ENCODE measurements at places on chromosomes 2 and 18. TPM values are rescaled to one million over a fixed set of nuclear protein-coding genes. Genes with fewer than 3 reads are reported as not detected.

G6PC2 gene
- not detected for total RNA-seq

POTEF gene
- not detected for total RNA-seq

DNA sequence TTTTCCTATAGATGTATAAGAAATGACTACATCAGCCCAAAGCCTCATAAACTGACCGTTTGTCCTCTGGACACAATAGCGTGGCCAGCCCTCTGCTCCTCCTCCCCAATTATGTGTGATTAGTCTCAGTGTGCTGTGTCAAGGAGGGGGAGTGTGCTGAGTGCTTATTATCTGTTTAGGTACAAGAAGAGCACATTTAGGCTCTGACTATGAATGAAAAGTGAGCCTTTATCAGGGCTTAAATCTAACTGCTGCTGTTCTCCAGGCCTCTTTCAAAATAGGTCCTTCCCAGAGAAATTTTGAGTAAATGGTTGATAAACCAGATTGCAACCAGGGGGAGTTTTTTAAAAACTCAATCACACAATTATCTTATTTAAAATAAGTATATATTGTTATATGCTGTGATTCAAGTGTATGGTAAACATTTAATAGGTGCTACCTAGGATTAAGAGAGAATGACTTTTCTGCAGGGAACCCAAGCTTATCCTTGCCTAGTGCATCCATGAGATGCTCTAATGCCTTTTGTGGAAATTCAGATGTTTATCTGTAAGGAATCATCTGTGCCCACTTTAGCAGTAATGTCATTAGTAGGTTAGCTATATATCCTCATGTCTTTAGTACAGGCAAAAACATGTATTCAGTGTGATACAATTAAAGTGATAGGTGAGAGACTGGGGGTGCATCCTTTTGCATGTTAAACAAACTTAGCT lies 168.7 kb upstream of the SIX3 start:
- peaks cover 15% of the 10 kb centered on the region for H3K4me1 ChIP-seq
- H3K27me3 ChIP-seq, result peaks cover 6% of the 10 kb centered on the region
- DNase-seq, result no peak
- H3K27ac ChIP-seq, result no peak overlapping the region

GRCh38 chr2:133169274-133169912 lies 398.9 kb downstream of the NCKAP5 start:
- no peak for DNase-seq
- H3K36me3 ChIP-seq, result no peaks in the 10 kb centered on the region
- H3K4me1 ChIP-seq, result no peaks in the 10 kb centered on the region
- no peak overlapping the region for H3K4me3 ChIP-seq
- no peaks in the 10 kb centered on the region for H3K27me3 ChIP-seq
- no peak overlapping the region for H3K27ac ChIP-seq

LINC00305 gene
- not detected for total RNA-seq

- peaks cover 12% of the 10 kb centered on the region for H3K36me3 ChIP-seq
- peak; percentile 97 for DNase-seq
- H3K4me1 ChIP-seq, result peaks cover 18% of the 10 kb centered on the region
- peak within 1 kb of the TSS; percentile 88 for H3K4me3 ChIP-seq
Measured at GRCh38 chr2:60756097-60757087, at the start of gene PAPOLG. PAPOLG (plus strand) TSS chr2:60756268; CDS start chr2:60756479, 211 bp downstream.

- no peaks in the 10 kb centered on the region for H3K4me1 ChIP-seq
- no peak for DNase-seq
- H3K27ac ChIP-seq, result no peak overlapping the region
- H3K4me3 ChIP-seq, result no peak overlapping the region
Measured at GRCh38 chr2:84830095-84830494, 50.8 kb downstream of the TRABD2A start.

- no peaks in the 10 kb centered on the region for H3K36me3 ChIP-seq
- no peaks in the 10 kb centered on the region for H3K27me3 ChIP-seq
- no peak overlapping the region for H3K27ac ChIP-seq
Measured at GRCh38 chr2:156215656-156216055, 116.9 kb downstream of the NR4A2 start.

KATNAL2 gene
- 1.5 TPM for total RNA-seq

SERPINB13 gene
- total RNA-seq, result 17.3 TPM

GRCh38 chr2:144379851-144380311 lies 140.0 kb downstream of the ZEB2 start:
- no peak for DNase-seq
- H3K4me3 ChIP-seq, result no peak overlapping the region
- H3K27ac ChIP-seq, result peak overlapping the region; percentile 5
- H3K4me1 ChIP-seq, result no peaks in the 10 kb centered on the region
- no peaks in the 10 kb centered on the region for H3K36me3 ChIP-seq

- no peak overlapping the region for H3K4me3 ChIP-seq
- H3K4me1 ChIP-seq, result no peaks in the 10 kb centered on the region
- H3K36me3 ChIP-seq, result no peaks in the 10 kb centered on the region
- no peaks in the 10 kb centered on the region for H3K27me3 ChIP-seq
- H3K27ac ChIP-seq, result no peak overlapping the region
Measured at GRCh38 chr2:60105906-60106305, 447.5 kb downstream of the BCL11A start.

- no peak overlapping the region for H3K27ac ChIP-seq
- H3K4me1 ChIP-seq, result no peaks in the 10 kb centered on the region
- no peak overlapping the region for H3K4me3 ChIP-seq
- H3K36me3 ChIP-seq, result no peaks in the 10 kb centered on the region
Measured at GRCh38 chr2:214232271-214232670, 178.6 kb upstream of the VWC2L start.

CCDC150 gene
- 3.6 TPM for total RNA-seq

DNA sequence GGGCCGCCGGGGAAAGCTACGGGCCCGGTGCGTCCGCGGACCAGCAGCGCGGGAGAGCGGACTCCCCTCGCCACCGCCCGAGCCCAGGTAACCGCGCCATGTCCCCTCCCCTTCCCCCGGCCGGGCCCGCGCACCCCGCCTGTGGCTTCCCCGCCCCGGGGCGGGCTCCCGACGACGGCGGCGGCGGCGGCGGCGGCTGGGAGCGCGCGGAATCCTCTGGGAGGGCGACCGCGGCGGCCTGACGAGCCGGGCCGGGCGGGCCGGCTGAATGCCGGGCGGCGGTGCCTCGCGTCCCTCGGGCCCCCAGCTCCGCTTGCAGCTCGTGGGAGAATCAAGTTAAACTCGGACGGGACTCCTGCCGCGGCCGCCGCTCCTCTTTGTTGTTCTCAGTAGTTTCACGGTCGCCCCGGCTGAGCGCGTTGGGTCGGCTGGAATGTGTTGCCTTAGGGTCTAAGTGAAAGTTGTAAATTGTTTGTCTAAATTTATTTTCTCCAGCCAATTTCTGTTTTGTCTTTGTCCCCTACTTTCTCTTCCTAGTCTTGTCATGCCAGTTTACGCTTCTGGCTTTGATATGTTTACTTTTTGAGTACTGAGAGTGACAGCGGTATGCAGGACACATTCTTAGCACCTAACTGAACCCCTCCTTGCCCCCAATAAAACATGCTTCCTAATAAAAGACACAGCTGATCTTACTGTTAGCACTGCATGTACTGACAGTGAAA lies 685 bp downstream of the SMAD4 start:
- peak; percentile 76 for DNase-seq
- H3K27me3 ChIP-seq, result no peaks in the 10 kb centered on the region
- peak overlapping the region; percentile 100 for H3K27ac ChIP-seq
- peak overlapping the region; percentile 85 for H3K4me3 ChIP-seq
- H3K36me3 ChIP-seq, result no peaks in the 10 kb centered on the region
- H3K4me1 ChIP-seq, result peaks cover 58% of the 10 kb centered on the region

EFEMP1 gene
- total RNA-seq, result 132 TPM

ONECUT2 gene
- not detected for total RNA-seq

PREPL gene
- total RNA-seq, result 25.9 TPM

DNA sequence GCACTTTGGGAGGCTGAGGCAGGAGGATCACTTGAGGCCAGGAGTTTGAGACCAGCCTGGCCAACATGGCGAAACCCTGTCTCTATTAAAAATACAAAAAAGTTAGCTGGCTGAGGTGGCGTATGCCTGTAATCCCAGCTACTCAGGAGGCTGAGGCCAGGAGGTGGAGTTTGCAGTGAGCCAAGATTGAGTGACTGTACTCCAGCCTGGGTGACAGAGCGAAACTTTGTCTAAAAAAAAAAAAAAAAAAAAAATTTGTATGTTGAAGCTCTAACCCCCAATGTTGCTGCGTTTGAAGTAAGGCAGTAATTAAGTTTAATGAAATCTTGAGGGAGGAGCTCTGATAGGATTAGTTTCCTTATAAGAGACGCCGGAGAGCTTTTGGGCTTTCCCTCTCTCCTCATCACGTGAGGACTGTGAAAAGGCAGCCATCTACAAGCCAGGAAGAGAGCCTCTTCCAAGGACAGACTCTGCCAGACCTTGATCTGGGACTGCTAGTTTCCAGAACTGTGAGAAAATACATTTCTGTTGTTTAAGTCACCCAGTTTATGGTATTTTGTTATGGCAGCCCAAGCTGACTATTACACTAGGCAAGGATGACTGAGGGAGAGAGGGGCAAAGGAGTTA lies 11.5 kb upstream of the PNPT1 start:
- no peak for DNase-seq
- no peak overlapping the region for H3K4me3 ChIP-seq
- H3K4me1 ChIP-seq, result no peaks in the 10 kb centered on the region
- H3K27me3 ChIP-seq, result peaks cover 2% of the 10 kb centered on the region
- H3K36me3 ChIP-seq, result no peaks in the 10 kb centered on the region
- no peak overlapping the region for H3K27ac ChIP-seq

EPAS1 gene
- 110 TPM for total RNA-seq

ANKRD29 gene
- 1.5 TPM for total RNA-seq

LRP2 gene
- total RNA-seq, result 0.17 TPM

GRCh38 chr2:55231546-55232083 lies 478 bp downstream of the CLHC1 start:
- H3K4me3 ChIP-seq, result peak overlapping the region; percentile 77
- DNase-seq, result no peak
- peaks cover 31% of the 10 kb centered on the region for H3K4me1 ChIP-seq
- H3K36me3 ChIP-seq, result peaks cover 29% of the 10 kb centered on the region
- H3K27me3 ChIP-seq, result no peaks in the 10 kb centered on the region

- H3K4me3 ChIP-seq, result no peak overlapping the region
- H3K36me3 ChIP-seq, result no peaks in the 10 kb centered on the region
- H3K27me3 ChIP-seq, result no peaks in the 10 kb centered on the region
- no peak overlapping the region for H3K27ac ChIP-seq
Measured at GRCh38 chr2:45636008-45636407, 15.5 kb upstream of the PRKCE start.

DNA sequence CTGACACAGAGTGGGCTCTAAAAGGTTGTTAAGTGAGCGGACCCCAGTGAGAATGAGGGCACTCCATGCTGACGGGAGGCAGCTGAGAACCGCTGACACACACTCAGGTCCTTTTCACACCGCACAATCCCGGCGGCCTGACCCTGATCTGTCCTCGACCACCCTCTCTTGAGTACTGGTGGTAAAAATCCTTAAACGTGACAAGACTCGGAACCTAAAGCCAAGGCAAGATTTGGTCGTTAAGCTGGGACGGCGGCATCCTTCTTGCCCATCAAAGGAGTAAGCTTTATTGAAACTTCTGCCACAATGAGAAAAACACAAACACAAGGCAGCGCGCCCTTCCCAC lies 569 bp downstream of the TMX3 start:
- H3K27me3 ChIP-seq, result no peaks in the 10 kb centered on the region
- peak overlapping the region; percentile 98 for H3K4me3 ChIP-seq
- no peak for DNase-seq

TFCP2L1 gene
- 58.9 TPM for total RNA-seq

- no peaks in the 10 kb centered on the region for H3K36me3 ChIP-seq
- peaks cover 43% of the 10 kb centered on the region for H3K4me1 ChIP-seq
- H3K27me3 ChIP-seq, result no peaks in the 10 kb centered on the region
- peak overlapping the region; percentile 61 for H3K27ac ChIP-seq
Measured at GRCh38 chr2:46539327-46540276, 60.2 kb downstream of the TMEM247 start.

DNA sequence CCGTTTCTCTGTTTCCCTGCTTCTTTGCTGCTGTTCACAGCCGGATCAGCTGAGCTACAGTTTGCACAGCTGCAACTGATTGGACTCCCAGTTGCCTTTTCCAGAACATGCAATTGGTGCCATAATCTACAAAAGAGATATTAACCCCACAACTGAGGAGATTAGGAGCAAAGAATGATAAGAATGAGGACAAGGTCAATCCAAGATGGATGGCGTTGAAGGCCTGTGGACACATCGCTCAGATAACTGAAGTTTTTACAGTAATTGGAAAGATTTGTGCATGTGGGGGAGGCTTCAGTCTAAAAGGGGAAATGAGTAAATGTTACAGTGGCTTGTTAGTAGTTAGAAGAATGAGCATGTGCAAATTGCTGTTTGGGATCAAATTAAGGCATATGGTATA lies 263.2 kb downstream of the TGIF1 start:
- H3K4me1 ChIP-seq, result peaks cover 10% of the 10 kb centered on the region
- H3K27me3 ChIP-seq, result no peaks in the 10 kb centered on the region
- H3K4me3 ChIP-seq, result no peak overlapping the region
- H3K27ac ChIP-seq, result no peak overlapping the region

AKAIN1 gene
- not detected for total RNA-seq

DNA sequence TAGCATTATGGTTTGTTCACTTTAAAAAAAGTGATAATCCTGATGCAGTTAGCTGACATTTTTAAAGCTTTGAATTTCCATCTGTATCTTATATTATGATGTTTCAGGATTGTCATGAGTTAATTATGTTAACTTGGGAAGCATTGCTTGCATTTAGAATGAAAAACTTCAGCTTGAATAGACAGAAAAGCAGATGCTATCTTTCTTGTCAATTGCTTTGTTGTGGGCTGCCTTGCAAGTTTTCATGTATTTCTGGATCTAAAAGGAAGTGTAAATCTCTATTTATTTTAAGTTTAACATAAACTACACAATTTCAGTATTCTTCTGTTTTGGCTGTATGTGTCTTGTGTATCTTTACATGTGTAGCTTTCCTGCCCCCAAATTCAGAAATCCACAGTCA lies 479.5 kb downstream of the ARHGAP15 start:
- H3K36me3 ChIP-seq, result no peaks in the 10 kb centered on the region
- DNase-seq, result no peak
- no peaks in the 10 kb centered on the region for H3K4me1 ChIP-seq
- H3K27ac ChIP-seq, result no peak overlapping the region
- H3K27me3 ChIP-seq, result no peaks in the 10 kb centered on the region

DNA sequence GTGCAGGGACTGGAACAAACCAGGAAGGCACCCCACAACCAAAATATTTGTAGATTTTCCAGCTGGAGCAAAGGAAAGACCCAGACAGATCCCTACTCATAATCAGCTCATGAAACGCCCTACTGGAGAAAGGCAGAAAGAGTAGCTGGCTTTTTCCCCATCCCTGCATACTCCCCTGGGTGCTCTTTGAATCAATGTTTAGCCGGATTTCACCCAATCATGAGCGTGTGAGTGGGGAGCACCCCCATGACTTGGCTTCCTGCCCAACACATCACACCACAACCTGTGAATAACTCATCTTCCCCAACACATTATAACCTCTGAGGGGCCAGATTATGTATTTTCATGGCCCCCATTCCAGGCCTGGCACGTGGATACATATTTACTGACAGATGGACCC lies 35.1 kb upstream of the SLC14A1 start:
- H3K36me3 ChIP-seq, result no peaks in the 10 kb centered on the region
- no peak overlapping the region for H3K4me3 ChIP-seq
- DNase-seq, result no peak

DNA sequence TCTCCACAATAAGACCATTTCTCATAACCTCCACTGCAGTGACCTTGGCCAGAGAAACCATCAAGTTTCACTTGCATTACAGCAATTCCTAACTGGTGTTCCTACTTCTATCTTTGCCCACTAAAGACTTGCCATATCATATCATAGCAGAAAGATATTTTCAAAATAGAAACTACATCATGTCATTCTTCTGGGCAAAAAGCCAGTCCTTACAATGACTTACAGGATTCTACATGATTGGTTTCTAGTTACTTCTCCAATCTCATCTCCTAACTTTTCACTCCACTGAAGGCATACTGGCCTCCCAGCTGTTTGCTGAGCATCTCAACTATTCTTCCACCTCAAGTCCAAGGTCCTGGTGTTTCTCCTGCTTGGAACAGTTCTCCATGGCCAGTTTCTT lies 151.4 kb downstream of the HNMT start:
- H3K4me3 ChIP-seq, result no peak overlapping the region
- no peaks in the 10 kb centered on the region for H3K36me3 ChIP-seq
- H3K27ac ChIP-seq, result no peak overlapping the region
- no peaks in the 10 kb centered on the region for H3K27me3 ChIP-seq
- no peaks in the 10 kb centered on the region for H3K4me1 ChIP-seq
